Activated naive CD4-positive, alpha-beta T cell treated with anti-CD3 and anti-CD28 coated beads for 36 hours (primary cell): ENCODE measurements at places on chromosomes 11 and 22. TPM values are rescaled to one million over a fixed set of nuclear protein-coding genes. Genes with fewer than 3 reads are reported as not detected.

The GUCY1A2 gene
- total RNA-seq = not detected

DNA sequence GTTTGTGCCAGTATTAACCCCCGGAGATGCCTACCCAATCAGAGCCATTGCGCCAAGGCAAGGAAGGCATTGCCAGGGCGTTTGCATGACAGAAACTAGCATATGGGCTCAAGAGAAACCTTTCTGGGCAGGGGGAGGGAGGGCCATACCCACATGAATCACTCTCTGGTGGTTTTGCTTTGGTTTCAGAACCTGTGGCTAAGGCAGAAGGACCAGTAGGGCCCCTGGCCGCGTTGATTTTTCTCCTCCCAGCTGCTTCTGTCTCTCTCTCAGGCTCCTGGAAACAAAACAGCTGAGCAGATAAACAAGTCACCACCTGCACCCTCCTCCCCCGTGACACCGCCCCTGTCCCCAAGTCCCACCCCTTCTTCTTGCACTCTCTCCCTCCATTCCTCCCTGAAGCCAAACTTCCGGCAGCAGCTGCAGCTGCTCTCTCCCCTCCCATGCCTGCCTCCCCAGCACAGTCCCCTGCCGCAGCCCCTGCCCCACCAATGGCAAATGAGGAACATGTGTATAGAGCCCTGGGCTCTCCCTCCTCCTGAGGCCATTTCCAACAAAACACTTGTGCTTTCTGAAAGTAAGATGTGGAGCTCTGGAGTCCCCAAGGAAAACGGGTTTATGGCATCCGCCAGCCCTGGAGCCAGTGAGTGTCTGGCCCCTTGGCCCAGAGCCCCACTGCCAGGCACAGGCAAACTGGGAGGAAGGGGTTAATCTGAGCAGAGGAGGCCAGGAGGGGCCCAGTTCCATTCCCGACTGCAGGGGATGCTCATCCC is 39.0 kb upstream of the ADA2 start:
- peak; percentile 76 for DNase-seq

GRCh38 chr22:30030329-30030728 is 49.9 kb upstream of the HORMAD2 start:
- no peak for DNase-seq

GRCh38 chr22:30175690-30176288 is 70.8 kb downstream of the LIF start:
- DNase-seq = no peak

DNA sequence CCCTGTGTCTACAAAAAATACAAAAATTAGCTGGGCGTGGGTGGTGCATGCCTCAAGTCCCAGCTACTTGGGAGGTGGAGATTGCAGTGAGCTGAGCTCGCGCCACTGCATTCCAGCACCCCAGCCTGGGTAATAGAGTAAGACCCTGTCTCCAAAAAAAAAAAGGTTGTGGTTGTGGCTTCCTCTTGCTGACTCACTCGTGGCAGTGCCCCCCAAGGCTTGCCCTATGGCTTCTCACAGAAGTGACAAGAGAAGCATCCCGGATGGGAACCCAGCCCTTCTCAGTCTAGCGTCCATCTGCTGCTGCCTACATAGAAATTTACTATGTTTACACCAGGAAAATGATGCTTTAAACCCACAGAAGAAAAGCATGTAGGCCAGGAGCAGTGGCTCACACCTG is 68.5 kb upstream of the PITPNB start:
- no peak for DNase-seq

GRCh38 chr11:126083829-126084607 is 21.4 kb upstream of the CDON start:
- DNase-seq = peak; percentile 68

DNA sequence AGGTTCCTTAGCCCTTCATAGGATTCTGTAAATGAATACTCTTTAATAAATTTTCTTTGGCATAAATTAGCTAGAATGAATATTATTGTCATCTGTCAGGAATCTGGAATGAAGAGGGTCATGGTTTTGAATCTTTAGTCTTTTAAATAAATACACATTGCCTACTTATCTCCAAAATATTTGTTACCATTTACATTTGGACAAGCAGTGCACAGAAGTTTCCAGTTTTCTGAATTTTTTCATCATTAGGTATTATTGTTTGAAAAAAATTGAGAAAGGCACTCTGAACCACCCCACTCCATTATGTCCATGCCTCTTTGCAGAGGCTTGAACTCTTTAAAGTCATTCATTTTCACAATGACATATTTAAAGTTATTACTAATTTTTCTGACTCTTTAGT is 549.0 kb upstream of the LUZP2 start:
- DNase-seq = no peak

DNA sequence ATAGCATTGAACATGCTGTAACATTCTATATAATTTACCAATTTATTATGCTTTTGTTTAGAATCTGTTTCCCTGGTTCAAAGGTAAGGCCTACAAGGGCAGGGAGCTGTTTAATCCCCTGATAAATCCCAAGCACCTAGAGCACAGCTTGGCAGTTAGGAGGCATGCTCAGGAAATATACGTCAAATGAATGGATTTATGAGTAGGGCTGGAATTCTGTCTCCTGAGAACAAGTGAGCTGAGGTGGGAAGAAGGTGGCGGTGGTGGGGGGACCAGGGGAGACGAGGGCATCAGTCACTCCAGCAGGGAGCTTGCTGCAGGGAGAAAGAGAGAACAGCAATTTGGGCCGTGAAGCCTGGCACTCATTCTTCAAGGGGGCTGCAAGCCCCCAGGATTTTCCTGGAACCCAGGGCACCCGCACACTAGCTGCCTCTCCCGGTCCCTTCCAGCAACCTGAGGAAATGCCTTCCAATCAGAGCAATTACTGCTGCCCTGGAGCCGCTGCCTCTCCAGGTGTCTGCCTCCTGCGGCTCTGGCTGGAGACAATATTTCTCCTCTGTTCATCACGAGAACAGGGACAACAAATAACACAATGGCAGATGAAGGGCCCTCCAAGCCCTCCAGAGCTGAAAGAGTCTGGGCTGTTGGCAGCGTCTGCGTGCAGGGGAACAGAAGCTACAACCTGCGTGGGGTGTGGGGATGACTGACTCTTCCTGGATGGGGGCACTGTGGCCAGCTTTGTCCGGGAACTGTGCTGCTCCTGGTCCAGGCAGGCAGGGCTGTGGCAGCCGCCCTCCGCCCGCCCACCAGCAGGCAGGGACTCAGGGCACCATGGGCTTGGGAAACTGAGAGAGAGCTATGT is 233.4 kb downstream of the ST3GAL4 start:
- no peak for DNase-seq

- no peak for DNase-seq
Observed at GRCh38 chr11:19201737-19202605, at the start of gene CSRP3. CSRP3 (minus strand) TSS chr11:19201983; CDS start chr11:19192448, 9,535 bp downstream.

The FGF4 gene
- total RNA-seq = not detected

DNA sequence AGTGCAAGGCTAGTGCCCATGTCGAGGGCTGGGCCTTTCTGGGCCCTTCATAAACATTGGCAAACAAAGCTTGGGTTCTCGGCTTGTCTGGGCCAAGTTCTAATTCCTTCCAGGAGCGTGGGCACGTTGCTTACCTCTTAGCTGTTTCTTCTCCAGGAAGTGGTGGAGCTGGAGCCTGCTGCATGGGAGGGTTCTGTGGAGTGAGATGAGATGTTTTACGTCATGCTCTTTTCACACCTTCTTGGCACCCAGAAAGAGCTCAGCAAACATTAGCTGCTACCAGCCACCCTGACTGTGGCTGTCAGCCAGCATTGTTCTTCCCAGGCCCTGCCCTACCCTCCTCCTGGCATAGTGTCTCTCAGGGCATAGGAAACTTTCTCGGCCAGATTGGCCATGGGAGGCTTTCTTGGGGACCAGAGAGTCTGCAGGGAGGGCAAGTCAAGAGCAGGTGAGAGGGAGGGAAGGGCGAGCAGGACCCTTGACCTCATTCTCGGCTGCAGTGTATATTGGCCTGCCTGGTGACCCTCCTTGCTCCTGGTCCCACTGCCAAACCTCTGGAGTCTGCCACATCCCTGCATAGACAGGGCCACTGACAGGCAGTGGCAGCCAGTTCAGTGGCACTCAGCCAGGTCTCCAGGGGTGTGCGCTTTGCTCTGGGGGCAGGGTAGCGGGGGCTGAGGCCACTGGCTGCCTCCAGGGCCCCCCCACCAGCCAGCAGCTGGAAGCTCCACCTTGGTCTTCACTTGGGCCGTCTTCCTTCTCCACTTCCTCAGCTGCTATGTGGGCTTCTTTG is 98.8 kb downstream of the BCR start:
- DNase-seq = peak; percentile 34

The OR51B4 gene
- not detected for total RNA-seq

- no peak for DNase-seq
Observed at GRCh38 chr11:77340501-77340900, 39.0 kb upstream of the GDPD4 start.

DNA sequence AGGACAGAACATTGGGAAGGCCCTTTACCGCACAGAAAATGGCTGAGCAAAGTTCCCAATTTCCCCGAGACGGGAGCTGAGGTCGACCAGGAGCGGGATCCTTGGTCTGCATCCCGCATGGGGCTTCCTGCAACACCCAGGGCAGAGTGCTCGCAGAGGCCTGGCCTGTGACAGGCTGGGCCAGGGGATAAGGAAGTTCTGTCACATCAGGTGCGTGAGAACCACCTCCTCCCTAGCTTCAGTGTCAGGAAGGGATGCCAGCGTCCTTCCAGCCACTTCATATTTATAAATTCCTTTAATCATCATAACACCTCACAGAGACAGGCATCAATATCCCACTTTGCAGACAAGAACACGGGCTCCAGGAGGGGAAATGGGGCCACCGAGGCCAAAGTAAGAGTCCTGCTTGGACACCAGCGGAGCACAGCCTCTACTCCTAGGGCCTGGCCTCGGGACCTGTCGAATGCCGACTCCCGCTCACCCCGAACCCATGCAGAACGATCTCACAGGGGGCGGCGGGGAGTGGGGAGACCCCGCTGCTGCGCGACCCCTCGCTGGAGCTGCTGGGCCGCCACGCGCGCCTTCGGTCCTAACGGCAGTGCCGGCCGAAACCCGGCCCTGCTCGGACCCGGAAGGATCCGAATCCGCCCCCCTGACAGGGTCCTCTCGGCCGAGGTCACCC is 532 bp downstream of the BET1L start:
- DNase-seq = peak; percentile 43

DNA sequence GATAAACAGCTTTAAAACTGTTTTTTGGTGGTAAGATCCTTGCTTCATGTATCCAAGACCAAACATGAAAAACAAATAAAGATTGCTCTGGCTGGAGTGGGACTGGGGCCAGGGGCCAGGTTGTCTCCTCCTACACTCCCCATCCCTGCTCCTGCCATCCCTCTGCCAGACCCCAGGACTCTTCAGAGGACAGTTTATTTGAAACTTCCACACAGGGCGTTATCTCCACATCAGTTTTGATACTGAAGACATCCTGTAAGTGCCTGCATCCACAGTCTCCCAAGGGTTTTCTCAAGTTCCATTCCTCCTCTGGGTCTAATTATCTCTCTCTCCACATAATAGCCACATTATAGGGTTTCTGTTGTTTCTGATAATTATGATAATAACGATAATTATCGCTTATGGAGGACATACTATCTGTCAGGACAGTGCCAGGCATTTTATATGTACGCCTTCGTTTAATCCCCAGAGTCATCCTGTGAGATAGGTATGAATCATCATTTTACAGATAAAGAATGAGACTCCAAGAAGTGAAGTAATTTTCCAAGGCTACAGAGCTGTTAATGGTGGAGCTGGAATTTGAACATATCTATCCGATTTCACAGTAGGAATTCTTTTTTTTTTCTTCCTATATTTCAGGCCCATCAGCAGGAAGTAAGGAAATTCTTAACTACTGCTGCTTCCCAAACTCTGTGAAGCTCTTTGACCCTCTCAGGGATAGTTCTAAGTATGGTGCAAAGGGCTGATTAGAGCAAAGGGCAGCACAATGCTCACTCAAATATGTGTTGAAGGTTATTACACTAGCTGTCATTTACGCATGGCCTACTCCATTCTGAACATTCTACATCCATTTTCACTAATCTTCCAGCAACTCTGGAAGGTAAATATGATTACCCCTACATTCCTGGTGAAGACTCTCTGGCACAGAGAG is 488.0 kb upstream of the CCDC90B start:
- no peak for DNase-seq

DNA sequence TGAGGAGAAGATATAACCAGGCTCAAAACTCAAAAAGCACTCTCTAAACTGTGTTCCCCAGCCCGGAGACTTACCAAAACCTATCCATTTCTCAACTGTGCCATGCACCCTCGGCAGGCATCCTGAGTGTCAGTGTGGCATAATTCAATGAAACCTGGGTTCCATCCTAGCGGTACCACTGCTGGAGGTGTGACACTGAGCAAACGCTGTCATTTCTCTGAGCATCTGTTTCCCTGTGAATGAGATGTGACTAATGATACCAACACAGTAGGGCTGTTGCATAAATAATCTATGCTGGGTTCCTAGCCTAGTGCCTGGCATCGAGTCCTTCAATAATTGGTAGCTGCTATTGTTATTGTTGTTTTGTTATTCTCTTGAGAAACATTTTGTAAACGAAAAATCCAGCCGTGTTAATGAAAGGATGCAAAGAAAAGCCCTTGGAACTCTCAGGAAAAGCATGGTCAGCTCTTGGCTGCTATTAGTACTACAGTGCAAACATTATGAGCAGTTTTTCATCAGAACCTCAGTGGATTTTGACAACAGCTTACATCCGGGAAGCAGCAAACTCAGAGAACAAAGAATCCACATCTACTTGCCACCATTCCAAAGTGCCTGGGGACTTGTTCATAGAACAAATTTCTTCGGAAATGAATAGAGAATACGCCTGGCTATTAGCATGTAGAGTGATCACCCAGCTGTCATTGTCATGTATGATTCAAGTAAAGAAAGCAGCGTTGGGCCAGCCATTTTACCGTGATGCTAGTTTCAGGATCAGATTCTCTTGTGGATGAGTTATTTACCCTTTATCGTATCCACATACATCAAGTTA is 53.7 kb downstream of the TECTA start:
- DNase-seq = no peak

GRCh38 chr22:20429254-20430100 is 8.1 kb downstream of the SCARF2 start:
- peak; percentile 81 for DNase-seq
